Central memory CD4-positive, alpha-beta T cell (primary cell): ENCODE measurements at places on chromosomes 2 and 18.
A peak's percentile ranks its signal among the peaks of the same experiment; 100 is the strongest.

- DNase-seq: no peak
These were observed 17.2 kb upstream of the GYPC start for GRCh38 chr2:126638746-126639145.

DNA sequence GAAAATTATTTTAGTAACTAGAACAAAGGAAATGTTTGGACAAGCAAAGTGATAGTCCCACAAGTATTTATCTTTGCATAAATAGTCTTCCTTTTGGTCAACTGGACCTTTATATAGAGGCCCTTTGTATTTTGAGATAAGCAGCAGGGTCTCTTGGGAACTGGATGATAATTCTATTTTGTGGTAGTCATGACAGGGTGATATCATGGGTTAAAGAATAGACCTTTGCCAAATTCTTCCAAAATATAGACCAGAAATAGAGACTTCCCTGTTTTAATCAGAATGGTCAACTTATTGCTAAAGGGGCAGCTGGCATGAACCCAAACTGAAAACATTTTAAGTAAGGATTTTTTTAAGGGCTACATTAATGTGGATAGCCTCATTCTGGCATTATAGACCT is 10.5 kb downstream of the PLEK start:
- no peak for DNase-seq

- no peak for DNase-seq
These were observed 21.2 kb downstream of the AMER3 start for GRCh38 chr2:130776550-130776949.

DNA sequence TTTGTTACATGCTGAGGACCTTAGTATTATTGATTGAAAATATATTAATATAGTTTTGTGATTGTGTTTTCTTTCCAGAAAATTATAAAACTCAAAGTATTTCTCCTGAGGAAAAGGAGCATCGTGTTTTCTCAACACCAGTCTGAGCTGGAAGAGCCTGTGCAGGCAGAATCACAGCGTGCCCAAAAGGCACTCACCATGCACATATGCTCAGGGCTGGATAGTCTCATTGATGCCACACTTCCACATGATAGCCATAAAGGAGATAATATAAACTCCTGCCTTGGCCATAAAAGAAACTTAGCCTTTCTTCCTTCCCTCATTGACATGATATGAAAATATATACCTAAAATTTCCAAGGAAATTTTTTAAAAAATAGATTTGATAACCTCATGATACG is 4.0 kb downstream of the PDE1A start:
- no peak for DNase-seq

- DNase-seq: no peak
These were observed 36.9 kb upstream of the FAM98A start for GRCh38 chr2:33636001-33636400.

- DNase-seq: no peak
These were observed 134.2 kb downstream of the LAMA1 start for GRCh38 chr18:6983366-6983765.

DNA sequence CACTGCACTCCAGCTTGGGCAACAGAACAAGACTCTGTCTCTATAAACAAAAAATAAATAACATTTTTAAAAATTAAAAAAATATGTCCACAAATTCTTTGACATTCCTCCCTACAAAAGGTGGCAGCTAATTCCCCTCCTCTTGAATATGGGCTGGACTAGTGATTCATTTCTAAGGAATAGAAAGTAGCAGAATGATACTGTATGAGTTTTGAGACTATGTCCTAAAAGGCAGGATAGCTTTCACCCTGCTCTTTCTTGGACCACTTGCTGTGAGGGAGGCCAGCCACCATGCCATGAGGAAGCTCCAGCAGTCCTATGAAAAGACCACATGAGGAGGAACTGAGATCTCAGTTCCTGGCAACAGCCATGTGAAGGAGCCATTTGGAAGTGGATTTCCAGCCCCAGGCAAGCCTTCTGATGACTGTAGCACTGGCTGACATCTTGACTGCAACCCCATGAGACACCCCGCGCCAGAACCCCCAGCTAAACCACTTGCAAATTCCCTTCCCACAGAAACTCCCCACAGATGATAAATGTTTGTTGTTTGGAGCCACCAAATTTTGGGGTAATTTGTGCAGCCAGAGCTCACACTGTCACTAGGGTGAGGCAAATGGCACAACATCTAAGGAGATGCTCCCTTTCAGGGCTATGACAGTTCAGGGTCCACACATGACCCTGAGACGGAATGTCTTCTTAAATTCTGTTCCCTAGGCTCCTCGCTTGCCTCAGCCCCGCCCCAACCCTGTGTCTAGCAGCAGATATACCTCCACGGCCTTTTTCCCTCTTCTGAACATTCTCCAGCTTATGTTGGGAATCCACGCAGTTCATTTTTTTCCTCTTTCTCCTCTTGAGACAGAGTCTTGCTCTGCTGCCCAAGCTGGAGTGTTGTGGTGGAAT is 17.1 kb upstream of the ATOH8 start:
- DNase-seq: no peak

GRCh38 chr18:50788284-50788683 is 31.5 kb downstream of the MRO start:
- no peak for DNase-seq

DNA sequence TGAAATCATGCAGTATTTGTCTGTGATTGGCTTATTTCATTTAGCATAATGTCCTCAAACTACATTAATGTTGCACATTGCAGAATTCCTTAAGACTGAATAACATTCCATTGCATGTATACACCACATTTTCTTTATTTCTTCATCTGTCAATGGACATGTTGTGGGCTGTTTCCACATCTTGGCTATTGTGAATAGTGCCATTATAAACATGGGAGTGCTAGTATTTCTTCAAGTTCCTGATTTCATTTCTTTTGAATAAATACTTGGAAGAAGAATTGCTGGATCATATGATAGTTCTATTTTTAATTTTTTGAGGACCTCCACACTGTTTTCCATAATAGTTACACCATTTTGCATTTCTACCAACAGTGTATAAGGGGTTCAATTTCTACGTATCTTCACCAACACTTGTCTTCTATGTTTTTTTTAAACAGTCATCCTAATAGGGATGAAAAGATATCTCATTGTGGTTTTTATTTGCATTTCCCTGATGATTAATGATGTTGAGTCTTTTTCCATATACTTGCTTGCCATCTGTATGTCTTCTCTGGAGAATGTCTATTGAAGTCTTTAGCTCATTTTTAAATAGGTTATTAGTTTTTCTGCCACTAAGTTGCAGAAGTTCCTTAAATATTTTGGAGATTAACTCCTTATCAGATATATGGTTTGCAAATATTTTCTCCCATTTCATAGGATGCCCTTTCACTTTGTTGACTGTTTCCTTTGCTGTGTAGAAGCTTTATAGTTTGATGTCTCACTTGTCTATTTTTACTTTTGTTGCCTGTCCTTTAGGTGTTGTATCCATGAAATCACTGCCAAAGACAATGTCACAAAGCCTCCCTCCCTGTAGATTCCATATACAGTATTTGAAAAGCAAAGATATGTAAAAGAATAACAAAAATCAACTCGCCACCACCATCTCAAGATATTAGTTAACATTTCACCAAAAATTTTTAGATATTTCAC is 14.6 kb downstream of the FBXO11 start:
- no peak for DNase-seq

- DNase-seq: no peak
These were observed 5.5 kb downstream of the COL6A3 start for GRCh38 chr2:237408335-237409000.

DNA sequence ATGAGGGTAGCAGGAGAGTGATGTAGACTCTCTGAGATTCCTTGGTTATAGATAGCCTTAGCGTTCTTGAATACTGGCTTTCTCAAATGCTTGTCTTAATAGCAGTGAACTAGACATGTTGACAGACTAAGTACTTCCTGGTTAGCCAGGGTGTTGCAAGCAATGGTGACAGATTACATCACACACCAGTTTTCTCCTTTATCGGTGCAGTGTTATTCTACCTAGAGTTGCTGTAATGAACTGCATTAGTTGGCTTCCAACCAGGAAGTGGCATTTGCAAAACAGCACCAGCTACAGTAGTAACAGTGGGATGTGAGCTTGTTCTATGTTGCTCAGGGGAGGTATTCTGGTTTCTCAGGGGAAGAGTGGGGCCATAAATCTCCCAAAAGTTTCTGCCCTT is 582.2 kb upstream of the DDX18 start:
- no peak for DNase-seq

GRCh38 chr2:44804406-44805265 is 136.9 kb upstream of the SIX3 start:
- no peak for DNase-seq

DNA sequence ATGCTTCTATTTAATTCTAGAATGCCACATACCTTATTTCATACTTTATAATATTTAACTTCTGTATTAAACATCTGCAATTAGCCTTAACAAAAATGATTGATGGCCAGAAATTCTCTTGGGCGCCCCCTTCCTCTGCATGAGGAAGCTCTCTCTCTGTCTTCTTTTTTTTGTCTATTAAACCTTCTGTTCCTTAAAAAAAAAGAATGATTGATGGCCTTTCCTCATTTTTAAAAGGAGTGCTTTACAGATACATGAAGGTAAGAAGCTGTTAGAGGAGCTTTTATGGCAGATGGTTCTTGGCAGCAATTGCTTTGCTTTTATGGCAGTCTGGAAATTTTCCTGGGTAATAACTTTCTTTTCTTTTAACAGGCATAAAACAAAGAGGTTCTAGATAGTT is 526.9 kb downstream of the SLC4A3 start:
- DNase-seq: no peak

DNA sequence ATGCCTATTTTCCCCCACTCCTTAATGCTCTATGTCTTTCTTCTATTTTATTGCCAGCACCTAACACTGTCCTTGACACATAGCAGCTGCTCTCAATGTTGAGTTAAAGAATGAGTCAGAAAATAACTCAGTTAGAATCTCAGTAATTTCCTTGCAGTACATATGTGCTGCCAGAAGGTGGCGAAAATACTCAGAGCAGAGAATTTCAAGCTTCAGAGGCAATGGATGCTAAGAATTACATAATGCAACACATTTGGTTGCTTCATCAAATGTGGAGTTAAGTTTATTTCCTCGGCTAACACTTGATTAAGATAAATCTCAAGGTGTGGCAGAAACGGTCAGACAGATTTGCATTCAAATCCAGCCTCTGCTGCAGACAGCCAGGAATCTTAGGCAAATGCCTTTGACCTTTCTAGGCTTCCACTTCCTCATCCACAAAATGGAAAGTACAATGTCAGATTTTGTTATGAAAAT is 105.6 kb downstream of the VSNL1 start:
- DNase-seq: peak; percentile 21

GRCh38 chr2:31234683-31235503 is 941 bp downstream of the EHD3 start:
- no peak for DNase-seq

- DNase-seq: no peak
These were observed 821 bp upstream of the EPHA4 start for GRCh38 chr2:221572821-221573429.
